ENCODE measurements at places on chromosomes 6 and 20.

- no peak for DNase-seq
Measured at GRCh38 chr6:20906945-20907344, 372.7 kb downstream of the CDKAL1 start.

- DNase-seq, result peak; percentile 83
Measured at GRCh38 chr6:40999569-40999968, 39.5 kb downstream of the UNC5CL start.

GRCh38 chr20:60206259-60206658, 248.0 kb downstream of the CDH26 start:
- no peak for DNase-seq

DNA sequence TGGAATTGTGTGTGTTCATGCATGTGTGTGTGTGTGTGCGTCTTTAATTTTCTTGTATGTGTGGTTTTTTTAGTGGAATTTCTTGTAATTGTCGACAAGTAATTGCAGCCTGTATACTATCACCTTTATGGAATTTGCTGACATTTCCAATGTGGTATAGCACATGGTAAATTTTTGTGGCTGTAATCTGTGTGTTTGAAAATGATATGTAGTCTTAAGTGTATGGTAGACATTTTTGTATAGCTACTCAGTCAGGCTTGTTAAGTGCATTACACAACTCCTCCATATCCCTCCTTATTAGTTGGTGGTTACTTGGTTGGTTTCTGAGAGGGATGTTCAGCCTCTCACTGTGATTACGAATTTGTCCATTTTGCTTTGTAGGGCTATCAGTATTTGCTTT, 384.5 kb upstream of the HSF2 start:
- DNase-seq, result no peak

DNA sequence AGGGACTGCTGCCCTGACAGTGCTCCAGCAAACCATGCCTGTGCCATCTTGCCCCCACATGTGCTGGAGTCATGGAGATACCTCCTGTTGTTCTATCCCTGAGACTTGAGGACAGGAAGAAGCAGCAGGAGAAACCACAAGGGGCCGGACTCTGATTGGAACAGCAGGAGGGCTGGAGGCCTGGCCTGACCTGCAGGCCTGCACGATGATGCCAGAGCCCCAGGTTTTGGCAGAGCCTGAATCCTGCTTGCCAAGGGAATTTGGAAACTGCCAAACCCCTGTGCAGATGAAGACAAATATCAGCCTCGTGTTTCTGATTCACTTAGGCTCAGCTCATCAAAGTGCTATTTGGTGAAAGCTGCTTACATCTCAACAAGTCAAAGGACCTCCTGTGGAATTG, 177.6 kb downstream of the MAFB start:
- DNase-seq, result no peak

- no peak for DNase-seq
Measured at GRCh38 chr20:46087161-46087560, 2.6 kb downstream of the NCOA5 start.

DNA sequence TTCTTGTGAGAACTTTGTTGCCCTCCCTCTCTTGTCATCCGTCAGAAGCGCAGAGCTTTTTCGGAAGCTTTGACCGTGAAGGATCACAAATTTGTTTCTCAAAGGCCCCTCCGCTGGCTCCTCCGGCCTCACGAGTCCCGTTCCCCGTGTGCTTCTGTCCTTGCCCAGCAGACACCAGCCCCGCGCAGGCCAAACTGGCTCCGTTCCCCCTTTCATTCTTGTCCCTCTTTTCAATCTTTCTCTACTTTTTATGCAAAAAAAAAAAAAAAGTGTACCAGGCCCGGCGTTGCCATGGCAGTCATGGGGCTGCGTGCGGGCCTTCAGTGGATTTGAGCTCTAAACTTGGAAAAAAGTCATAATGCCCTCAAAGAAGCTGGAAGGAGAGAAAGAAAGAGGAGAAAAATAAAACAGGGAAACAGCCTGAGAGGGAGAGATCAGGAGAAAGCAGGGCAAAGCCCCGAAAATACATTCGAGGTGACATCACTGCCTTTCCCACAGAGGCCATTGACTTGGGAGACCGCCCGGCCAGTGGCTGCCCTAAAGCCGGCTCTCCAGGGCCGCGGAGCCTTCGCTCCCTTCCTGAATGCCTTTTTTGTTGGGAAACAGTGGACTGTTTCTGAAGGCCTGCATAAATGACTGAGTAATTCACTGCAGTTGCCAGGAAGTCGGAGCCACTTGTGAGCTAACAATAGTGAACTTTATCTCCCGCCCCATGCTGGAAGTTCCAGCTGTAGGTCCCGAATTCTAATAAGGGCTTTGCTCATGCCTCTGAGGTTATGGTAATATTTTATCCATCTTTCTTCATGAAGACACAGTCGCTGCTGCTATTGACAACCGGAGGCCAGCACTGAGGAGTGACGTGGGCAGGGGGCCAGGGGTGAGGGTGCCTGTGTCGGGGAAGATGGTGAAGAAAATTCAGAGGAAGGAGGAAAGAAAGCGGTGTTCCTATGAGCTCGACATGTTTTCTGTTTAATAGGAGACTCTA, 670.9 kb downstream of the QKI start:
- no peak for DNase-seq

DNA sequence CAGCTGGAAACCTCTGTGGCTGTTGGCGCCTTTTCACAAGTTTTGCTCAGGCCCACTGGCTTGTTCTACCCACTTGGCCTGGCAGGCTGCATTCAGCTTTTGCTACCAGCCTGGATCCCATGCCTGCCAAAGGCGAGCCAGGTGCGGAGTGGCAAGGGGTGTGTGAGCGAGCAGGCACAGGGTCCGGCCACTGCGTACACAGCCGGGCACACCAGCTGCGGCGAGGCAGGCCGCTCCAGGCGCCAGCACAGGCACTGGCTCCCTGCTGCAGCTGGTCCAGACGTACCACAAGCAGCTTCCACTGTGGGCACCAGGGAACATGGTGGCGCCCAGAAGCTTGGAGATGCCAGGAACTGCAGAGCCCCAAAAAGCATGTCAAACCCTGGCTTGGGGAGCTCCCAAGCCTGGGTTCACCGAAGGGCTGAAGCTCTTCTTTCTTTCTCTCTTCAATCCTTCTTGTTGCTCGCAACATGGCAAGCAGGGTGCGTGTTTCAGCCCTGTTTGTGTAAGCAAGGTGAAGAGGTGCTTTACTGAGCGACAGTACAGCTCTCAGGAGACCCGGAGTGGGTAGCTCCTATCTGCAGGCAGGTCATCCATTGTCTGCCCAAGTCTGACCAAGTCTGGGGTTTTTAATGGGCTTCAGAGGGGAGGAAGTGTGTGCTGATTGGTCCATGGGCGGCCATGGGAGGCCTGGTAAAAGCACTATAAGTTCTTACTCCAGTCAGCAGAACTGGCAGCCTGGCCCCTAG, 32.6 kb upstream of the GRM4 start:
- no peak for DNase-seq

DNA sequence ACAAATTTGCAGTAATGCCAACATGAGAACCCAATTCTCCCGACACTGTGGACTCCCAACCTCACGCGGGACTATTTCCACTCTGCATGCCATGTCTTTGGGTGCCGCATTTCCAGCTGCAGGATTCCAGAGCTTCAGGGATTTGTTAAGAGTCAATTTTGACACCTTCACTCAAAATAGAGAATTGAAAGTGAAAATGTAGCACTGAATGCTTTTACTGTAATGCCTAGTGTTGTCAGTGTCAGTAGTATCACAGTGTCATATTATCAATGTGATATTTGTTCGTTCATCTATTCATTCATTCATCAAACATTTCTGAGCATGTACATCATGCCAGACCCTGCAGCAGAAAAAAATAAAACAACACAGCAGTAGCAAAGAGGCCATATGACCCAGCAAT, 13.4 kb upstream of the FAM50B start:
- no peak for DNase-seq

GRCh38 chr20:63823691-63824311, 7.3 kb downstream of the ZBTB46 start:
- DNase-seq, result no peak

DNA sequence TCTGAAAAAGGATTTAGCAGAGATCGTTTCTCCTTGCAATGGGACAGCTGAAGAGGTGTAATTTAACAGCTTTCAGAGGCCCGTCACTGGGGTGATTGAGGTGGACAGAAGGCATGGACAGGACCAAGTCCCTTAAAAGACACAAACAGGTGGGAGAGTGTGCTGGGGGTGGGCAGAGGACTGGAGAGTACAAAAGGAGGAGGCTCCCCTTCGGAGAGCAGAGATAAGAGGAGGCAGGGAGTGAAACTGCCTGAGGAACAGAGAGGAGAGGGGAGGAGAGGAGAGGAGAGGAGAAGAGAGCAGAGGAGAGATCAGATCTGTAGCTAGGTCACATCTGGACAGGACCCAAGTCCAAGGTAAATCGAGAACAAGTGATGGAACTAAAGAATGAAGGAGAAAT, 48.6 kb upstream of the PKHD1 start:
- no peak for DNase-seq

- DNase-seq, result no peak
Measured at GRCh38 chr6:146543940-146544615, 445 bp downstream of the RAB32 start.

DNA sequence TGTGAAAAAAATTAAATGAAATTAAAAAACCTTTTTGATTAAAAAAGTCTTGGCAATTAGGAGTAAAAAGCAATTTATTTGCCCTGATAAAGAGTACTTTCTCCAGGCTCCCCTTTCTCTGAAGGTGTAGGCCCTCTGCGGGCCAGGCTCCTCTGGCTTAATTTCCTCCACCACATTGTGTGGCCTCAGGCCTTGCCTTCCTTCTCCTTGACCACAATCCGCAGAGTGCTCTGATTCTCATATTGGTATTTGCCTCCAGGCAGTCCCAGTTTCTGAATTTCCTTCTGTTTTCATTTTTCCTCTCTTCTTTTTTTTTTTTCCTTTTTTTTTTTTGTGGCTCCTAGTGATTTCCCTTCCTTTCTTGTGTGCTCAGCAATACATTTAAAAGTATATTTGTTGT, 96.4 kb downstream of the AIG1 start:
- DNase-seq, result no peak

GRCh38 chr6:100998111-100998510, 117.0 kb upstream of the ASCC3 start:
- no peak for DNase-seq

DNA sequence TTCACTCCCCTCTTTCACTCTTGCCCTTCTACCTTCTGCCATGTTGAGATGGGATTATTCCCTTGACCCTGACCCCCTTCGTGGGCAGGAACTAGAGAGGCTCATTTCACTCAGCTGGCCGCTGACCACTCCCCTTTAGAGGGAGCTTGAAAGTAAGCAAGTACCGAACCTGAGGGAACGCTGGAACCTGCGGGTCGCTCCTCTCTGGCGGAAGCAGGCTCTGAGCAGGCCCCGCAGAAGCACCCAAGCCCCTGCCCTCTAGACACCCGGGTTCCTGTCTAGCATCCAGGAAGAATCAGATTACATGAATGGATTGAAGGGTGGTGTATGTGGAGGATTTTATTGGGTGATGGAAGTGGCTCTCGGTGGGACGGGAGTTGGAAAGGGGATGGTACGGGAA, 11.9 kb upstream of the MYCT1 start:
- DNase-seq, result no peak

- no peak for DNase-seq
Measured at GRCh38 chr20:50632236-50632635, 59.1 kb downstream of the RIPOR3 start.

DNA sequence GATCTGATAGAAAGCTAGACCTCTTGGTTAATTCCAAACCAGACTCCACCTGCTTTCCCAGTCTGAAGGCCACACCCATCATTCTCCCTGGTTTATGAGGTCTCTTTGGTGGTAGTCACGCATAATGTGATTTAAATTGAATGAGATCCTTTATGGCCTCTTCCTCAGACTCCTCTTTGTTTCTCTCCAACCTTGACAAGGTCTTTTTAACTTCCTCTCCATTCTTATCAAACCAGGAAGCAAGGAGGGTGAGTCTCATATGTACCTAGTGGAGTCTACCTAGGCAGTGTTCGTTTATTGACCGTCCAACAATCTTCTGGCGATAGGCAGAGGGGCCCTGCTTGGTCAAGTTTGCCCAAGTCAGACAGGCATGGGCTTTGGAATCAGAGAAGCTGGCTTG, 184.2 kb upstream of the LAMP5 start:
- no peak for DNase-seq

DNA sequence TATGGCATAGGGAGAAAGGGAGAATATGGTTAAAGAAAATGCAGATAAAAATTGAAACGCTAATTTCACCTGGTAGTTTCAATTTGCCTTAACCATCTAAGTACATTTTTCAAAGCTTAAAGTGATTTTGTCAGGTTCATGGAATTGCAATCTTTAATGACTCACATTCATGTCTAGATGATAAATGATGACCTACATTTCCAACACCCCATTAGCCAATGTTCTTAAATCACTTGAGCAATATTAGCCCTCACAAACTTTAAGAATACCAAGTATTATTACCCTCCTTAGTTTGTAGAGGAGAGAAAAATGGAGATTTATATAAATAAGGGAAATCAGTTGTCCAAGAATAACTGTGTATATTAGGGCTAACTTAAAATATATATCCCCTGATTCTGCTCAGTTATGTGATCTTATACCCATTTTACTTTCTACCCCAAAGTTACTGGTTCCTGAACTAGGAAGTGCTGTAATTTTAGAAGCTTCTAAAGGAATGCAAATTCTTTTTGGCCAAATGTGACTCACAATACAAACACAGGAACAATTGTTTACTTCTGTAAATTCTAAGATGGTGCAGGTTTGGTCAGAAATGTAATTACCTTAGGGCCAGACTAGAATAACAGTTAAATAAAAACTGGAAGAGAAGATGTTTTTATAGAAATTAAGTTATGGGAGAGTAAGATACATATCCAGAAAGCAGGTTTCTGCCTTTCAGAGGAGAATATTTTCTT, 34.5 kb downstream of the TPBG start:
- DNase-seq, result no peak

GRCh38 chr6:54267798-54268197, 40.4 kb upstream of the TINAG start:
- DNase-seq, result no peak

DNA sequence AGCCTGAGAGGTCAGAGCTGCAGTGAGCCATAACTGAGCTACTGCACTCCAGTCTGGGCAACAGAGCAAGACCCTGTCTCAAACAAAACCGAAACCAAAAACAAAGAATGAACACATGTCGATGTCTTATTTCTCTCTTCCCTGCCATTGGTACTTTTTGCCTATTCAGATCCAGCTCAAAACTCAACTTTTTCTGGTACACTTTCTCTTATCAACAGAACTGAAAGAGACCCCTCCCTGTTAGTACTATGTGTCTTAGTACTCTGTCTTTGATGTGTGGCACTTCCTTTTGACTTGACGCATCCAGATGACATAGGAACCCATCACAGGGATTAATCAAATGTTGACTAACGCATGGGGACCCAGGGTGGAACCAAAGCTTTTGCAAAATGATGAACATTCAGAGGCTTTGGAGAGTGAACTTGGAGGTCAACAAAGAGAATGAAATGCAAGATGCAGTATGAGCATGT, 44.8 kb downstream of the AKAP12 start:
- DNase-seq, result no peak

GRCh38 chr6:4941782-4942672, 61.8 kb downstream of the RPP40 start:
- DNase-seq, result no peak
